ENCODE measurements at places on chromosomes 11 and 22.

DNA sequence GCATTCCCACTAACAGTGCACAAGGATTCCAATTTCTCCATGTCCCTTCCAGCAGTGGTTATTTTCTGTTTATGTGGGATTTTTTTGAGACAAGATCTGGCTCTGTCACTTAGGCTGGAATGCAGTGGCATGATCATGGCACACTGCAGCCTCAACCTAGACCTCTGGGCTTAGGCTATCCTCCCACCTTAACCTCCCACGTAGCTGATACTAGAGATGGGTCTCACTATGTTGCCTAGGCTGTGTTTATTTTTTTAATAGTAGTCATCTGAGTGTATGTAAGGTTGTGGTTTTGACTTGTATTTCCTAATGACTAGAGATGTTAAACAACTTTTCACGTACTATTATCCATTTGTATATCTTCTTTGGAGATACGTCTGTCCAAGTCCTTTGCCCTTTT, 74.6 kb downstream of the KCNQ1OT1 start:
- no peak for DNase-seq

- DNase-seq = no peak
Measured at GRCh38 chr22:22318723-22319465, 74.3 kb downstream of the VPREB1 start.

DNA sequence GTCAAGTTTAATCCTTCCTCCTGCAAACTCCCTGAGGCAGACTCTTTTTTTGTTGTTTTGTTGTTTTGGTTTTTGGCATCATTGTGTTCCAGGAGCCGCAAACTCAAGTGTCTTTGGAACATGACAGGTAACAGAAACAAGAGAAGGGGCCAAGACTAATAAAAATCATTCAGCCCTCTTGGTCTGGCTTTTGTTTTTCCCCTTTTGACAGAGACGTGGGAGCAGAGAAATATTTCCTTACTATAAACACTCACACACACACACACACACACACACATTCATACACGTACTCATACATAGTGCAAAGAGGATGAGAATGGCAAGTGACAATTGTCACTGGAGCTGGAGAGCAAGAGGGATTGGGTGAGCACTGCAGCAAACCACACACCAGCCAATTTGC, 10.4 kb upstream of the ASPHD2 start:
- no peak for DNase-seq

GRCh38 chr11:77091146-77091940, 11.3 kb upstream of the OMP start:
- DNase-seq = peak; percentile 80

GRCh38 chr22:21996175-21996720, 13.7 kb upstream of the TOP3B start:
- DNase-seq = no peak

GRCh38 chr11:78391424-78391823, 26.2 kb downstream of the GAB2 start:
- DNase-seq = no peak

- no peak for DNase-seq
Measured at GRCh38 chr22:20625270-20625669, 117.9 kb downstream of the MED15 start.

GRCh38 chr22:37196539-37197450, 8.7 kb upstream of the C1QTNF6 start:
- no peak for DNase-seq

DNA sequence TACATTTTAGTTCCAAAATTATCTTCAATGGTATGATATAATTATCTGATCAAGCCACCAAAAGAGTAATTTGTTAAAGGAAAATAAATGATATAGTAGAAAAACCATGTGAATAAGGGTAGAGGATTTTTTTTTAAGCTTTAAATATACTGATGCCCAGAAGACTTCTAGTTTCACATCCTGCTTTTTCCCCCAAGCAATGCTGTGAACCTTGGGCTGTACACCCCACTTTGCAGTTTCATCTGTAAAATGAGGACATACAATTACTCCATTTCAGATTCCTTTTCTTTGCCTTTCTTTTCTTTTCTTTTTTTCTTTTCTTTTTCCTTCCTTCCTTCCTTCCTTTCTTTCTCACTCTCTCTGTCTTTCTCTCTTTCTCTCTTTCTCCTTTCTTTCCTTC, 1125.4 kb downstream of the DLG2 start:
- no peak for DNase-seq

DNA sequence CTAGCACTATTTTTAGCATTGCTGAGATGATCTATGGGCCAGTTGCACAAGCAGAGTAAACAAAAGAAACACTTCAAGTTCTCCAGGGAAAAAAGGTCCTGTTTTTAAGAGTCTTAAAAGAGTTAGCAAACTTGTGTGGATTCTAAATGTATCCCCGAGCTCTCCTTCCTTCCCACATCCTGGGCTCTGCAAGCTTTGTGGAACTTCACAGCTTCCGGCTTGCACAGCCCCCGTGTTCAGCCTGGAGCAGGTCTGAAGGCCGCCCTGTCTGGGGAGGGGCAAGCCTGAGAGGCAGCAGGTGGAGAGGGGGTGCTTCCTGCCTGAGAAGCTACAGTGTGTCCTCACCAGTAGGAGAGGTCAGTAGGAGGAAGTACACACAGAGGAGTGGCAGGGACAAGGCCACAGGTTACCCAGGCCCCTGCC, 35.1 kb upstream of the SUSD2 start:
- DNase-seq = no peak

DNA sequence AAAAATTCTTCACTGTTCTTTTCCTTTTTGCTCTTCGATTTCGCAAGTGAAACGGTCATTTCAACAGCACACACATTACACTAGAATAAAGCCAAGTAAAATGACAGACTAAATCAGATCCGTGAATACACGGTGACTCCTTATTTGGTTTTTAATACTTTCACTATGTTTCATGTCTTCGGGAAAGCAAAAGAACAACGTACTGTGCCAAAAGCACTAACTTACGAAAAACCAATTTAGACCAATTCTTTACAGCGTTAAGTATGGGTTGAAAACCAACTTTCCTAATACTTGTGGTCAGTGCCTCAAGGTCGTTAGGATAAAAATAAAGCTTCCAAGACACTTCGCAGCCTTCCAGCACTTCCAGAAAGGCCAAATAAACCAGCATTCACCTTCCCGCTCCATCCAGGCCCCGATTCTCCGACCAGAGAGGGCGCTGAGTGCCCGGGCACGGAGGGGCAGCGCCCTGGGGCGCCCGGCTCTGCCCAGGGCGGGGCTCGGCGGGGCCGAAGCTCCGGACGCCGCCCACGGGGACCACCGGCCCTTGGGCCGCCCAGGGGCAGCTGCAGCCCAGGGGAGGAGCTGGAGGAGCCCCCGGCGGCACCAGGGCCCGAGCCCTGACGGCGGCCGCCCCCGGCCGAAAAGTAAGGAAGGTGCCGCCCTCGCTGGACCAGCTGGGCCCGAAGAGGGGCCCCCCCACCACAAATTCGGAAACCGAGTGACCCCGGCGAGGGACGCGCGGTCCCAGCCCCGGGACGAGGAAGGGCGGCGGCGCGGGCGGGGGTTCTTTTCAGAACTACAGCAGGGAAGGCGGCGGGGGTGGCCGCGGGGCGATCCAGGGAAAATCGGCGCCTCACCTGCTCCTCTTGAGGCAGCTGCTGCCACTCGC, 499 bp downstream of the ATL3 start:
- peak; percentile 16 for DNase-seq

DNA sequence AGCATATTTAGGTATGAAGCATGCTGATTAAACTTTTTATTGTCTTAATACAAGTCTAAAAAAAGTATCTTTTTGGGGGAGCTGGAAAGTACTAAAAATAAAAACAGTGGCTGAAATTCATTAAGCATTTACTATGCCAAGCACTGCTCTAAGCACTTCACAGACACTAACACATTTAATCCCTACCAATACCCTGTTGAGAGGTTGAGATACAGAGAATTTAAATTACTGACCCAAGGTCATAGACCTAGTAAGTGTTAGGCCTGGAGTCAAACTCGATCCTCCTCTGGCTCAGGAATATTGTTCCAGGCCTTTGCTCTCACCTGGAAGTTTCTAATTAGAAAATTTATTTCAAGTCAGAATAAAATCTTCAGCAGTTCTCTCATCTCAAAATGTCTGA, 18.6 kb downstream of the BDNF start:
- no peak for DNase-seq

DNA sequence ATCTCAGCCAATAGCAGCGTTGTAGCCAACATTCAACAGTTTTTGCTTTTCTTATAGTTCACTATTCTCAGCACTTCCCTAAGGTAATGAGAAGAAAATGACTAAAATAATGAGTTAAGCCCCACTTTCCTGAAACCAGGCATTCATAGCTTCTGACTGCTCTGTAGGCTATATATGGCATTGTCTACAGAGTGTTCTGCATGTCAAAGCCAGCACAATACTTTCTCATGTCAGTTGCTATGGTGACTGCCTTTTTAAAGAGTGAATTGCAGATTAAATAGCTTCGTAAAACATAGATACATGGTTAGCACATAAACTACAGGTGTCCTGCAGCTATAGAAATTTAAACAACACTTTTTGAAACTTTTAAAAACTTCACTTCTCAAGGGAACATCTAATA, 1256.1 kb upstream of the CNTN5 start:
- no peak for DNase-seq

GRCh38 chr11:85407648-85408047, 219.5 kb downstream of the DLG2 start:
- no peak for DNase-seq

- DNase-seq = no peak
Measured at GRCh38 chr11:45041596-45041995, 90.9 kb upstream of the TP53I11 start.

GRCh38 chr11:79287952-79288351, 152.9 kb downstream of the TENM4 start:
- no peak for DNase-seq

GRCh38 chr22:46083383-46084350, 66.7 kb upstream of the PPARA start:
- no peak for DNase-seq

- no peak for DNase-seq
Measured at GRCh38 chr11:86916330-86916729, 38.9 kb downstream of the FZD4 start.

DNA sequence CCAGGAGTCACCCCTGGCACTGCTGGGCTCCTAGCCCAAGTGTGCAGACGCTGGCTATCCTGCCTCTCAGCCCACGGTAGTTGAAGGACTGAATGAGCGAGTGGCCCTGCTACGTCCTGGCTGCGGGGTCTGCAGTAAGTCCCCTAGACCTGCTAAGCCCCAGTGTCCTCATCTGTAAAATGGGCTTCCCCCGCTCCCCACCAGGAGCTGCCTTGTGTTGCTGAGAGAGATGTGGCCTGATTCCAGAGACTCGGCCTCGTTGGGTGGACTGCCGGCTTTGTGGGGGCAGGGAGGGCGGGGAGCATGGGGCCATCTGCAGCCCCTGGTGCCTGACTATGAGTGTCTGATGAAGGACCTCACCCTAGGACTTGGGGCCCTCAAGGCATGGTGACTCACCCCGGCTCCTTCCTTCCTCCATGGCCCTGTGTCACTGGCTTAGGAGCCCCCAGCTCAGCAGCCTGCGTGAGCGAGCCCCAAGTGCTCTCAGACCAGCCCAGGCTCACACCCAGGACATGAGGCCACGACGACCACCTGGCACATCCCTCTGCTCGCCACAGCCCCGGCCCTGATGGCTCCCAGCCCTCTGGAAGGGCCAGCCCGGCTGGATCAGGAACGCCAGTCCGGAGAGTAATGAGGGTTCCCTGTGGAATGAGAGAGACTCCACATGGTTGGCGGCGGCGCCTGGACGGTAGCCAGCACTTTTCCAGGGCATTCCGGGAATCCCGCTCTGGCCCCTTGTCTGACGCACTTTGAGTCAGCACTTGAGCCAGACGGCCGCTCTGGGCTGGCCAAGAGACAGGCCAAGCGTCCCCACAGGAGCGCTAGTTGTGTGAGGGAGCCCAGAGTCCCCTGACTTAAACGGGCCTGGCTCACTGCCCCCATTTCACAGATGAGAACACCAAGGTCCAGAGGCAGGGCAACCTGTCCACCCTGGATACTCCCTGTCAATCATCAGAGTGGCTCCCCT, 50.5 kb upstream of the SHISAL1 start:
- DNase-seq = no peak

DNA sequence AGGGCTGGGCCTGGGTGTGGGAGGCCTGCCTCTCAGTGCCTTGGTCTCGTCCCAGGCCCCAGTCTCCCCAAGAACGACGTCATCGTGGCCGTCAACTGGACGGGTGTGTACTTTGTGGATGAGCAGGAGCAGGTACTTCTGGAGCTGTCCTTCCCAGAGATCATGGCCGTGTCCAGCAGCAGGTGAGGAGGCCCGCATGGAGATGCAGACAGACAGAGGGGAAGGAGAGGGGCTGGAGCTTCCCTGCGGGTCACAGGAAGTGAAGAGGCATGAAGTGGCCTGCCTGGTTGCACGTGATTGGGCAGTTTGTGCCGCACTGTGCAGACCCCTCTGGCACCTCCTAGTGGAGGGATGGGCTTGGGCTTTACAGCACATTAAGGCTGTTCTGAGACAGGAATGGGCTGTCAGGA, 70.4 kb downstream of the MYO7A start:
- DNase-seq = no peak

GRCh38 chr11:115476463-115477286, 27.5 kb downstream of the CADM1 start:
- no peak for DNase-seq

DNA sequence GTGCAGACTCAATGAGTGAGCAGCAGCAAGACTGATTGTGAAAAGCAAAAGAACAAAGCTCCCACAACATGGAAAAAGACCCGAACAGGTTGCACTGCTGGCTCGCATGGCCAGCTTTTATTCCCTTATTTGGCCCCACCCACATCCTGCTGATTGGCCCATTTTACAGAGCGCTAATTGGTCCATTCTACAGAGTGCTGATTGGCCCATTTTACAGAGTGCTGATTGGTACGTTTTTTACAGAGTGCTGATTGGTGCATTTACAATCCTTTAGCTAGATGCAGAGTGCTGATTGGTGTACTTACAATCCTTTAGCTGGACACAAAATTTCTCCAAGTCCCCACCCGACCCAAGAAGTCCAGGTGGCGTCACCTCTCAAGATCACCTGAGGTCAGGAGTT, 15.3 kb upstream of the SLC25A1 start:
- DNase-seq = no peak

- no peak for DNase-seq
Measured at GRCh38 chr22:40026641-40027040, 31.9 kb downstream of the FAM83F start.

DNA sequence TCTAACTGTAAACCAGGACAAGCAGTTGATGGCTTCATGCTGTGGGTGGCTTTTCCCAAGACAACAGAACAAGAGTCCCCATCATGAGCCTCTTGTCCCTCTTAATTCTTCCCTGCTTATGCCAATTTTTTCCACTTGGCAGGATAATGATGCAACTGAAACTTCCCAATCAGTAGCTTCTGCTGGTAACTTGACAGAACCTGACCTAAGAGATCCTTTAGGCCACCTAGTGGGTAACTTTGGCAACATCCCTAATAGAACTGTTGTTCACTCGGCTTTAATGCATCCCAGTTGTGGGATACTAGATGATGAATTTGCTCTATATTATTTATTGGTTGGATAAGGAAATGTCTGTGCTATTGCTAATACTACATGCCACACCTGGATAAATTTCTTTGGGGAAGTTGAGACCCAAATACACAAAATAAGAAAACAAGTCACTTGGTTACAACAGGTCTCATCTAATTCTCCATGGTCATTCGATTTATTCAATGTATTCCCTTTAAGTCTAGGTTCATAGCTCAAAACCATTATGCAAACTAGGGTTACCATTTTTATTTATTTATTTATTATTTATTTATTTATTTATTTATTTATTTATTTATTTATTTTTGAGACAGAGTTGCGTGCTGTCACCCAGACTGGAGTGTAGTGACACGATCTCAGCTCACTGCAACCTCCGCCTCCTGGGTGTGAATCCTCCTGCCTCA, 41.4 kb upstream of the NFAM1 start:
- DNase-seq = no peak
